Naive B cell (primary cell): ENCODE measurements at places on chromosomes 2 and 18. TPM values are rescaled to one million over a fixed set of nuclear protein-coding genes. Genes with fewer than 3 reads are reported as not detected.

The SFT2D3 gene
- 2.9 TPM for polyA plus RNA-seq

The SMYD1 gene
- not detected for polyA plus RNA-seq

The TDRD15 gene
- 0.07 TPM for polyA plus RNA-seq

The ACADL gene
- not detected for polyA plus RNA-seq

The RGPD3 gene
- polyA plus RNA-seq, result not detected

The NDC80 gene
- 2.7 TPM for polyA plus RNA-seq

The EFHD1 gene
- not detected for polyA plus RNA-seq

The LYPD1 gene
- not detected for polyA plus RNA-seq

The HOXD3 gene
- polyA plus RNA-seq, result not detected
